NCI-H1694 (cell line): ENCODE measurements at places on chromosomes 1 and 21.

- no peak for DNase-seq
Observed at GRCh38 chr1:232335261-232335660, 294.7 kb downstream of the SIPA1L2 start.

GRCh38 chr1:119647228-119647733 lies 785 bp downstream of the ZNF697 start:
- DNase-seq: no peak

DNA sequence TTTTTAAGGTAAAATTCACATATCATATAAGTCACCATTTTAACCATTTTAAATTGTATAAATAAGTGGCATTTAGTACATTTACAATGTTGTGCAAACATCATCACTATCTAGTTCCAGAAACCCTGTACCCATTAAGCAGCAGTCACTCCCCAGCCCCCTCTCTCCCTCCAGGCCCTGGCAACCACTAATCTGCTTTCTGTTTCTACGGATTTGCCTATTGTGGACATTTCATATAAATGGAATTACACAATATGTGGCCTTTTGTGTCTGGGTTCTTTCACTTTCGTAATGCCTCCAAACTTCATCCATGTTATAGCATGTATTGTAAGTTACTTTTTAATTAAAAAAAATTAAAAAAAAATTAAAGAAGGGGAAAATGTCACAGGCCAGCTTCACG lies 58.0 kb upstream of the RAB3GAP2 start:
- DNase-seq: no peak

GRCh38 chr1:42886800-42887199 lies 40.4 kb downstream of the ZNF691 start:
- DNase-seq: no peak

GRCh38 chr21:18518054-18518481 lies 114.5 kb upstream of the TMPRSS15 start:
- DNase-seq: no peak

DNA sequence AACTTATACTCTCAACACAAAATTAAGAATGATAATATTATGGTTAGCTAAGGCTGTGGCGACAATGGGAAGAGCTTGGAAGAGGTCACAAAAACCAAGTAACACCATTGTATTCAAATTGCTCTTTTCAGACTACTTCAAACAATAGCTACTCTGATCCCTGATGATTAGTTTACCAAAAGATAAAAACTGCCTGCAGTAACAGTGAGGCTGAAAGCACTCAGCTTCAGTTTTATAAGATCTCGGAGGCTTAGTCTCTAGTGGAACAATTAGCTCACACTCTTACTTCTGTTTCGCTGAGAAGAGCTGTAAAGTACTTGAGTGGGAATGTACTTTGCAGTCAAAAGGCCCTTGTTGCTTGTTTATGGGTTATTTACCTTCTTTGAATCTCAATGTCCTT lies 278.5 kb downstream of the LRRC7 start:
- DNase-seq: no peak

- DNase-seq: peak; percentile 83
Observed at GRCh38 chr1:58784758-58785441, 1.1 kb upstream of the JUN start.

GRCh38 chr1:82059959-82060358 lies 259.2 kb downstream of the ADGRL2 start:
- DNase-seq: no peak

DNA sequence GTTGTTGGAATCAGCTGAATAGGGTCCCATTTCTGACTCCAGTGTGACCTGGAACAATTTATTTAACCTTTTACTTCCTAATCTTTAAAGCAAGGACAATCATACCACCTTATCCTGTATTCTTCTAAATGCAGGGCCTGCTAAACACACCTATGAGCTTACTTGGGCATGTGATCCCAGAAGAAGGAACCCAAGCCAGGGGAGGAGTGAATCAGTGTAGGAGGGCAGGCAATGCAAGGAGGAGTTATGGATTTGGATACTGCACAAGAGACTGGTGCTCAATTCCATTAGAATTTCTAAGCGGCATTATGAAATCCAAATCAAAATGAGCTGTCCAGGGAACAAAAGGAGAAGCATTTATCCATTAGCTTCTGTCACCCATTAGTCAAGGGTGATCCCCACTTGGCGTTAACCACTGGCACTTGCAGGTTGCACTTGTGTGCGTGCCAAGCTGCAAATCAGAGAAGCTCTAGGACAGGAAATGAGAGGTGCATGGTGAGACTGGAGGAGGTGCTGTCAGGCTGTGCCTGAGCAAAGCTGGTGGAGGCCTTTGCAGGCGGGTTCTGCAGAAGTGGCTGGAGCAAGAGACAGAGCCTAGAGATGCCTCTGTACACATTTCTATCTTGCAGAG lies 297.2 kb upstream of the PLXNA2 start:
- no peak for DNase-seq

GRCh38 chr1:228871314-228872061 lies 136.2 kb downstream of the RHOU start:
- DNase-seq: no peak

- peak; percentile 57 for DNase-seq
Observed at GRCh38 chr1:15027515-15027986, 126.0 kb upstream of the TMEM51 start.

- DNase-seq: no peak
Observed at GRCh38 chr1:33429332-33429731, 1.6 kb downstream of the PHC2 start.

DNA sequence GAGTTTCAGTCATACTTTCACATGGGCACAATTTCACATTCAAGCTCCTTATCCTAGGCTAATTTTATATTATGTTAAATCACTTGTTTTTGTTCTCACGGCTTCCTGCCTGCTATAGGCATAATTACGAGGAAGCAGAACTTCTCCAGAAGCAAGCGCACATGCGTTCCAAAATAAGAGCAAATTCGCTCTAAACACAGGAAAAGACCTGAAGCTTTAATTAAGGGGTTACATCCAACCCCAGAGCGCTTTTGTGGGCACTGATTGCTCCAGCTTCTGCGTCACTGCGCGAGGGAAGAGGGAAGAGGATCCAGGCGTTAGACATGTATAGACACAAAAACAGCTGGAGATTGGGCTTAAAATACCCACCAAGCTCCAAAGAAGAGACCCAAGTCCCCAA lies at the start of gene CORT:
Gene CORT (plus strand): TSS at position 281 of the 400 bp plus-strand sequence. CDS start 193 bp downstream, outside the sequence.
- DNase-seq: no peak

DNA sequence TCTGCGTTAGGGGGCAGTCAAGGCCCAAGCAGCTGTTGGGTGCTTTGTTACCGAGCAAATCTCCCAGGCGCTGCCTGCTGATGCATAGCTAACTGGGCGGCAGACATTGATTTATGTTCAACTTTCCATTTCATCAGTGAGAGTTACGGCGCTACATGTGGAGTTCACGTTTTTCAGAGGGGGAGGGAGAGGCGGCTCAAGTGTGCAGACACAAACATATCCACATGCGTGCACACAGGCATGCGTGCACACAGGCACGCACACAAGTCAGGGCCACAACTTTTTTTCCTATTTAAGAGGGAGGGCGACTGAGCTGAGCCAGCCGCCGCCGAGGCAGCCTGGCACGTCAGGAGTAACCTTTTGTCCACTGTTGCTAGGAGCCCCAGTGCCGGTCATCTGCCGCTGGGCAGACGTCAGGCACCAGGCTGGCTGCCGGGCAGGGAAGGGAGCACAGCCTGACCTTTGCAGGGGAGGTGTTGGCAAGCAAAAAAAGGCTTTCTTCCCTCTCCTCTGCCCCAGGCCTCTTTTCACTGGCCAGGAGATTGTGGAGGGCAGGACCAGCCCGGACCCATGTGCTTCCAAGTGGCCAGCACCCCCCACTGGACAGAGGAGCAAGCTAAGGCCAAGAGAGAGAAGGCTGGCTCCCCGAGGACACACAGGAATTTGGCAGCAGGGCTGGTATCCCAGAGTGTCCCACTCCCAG lies 73.3 kb downstream of the MRPL37 start:
- peak; percentile 96 for DNase-seq

GRCh38 chr1:234823191-234824176 lies 213.5 kb upstream of the IRF2BP2 start:
- no peak for DNase-seq

- no peak for DNase-seq
Observed at GRCh38 chr1:111882559-111882958, 106.9 kb downstream of the KCND3 start.

- DNase-seq: peak; percentile 57
Observed at GRCh38 chr1:161726473-161727255, 5.3 kb downstream of the FCRLB start.

DNA sequence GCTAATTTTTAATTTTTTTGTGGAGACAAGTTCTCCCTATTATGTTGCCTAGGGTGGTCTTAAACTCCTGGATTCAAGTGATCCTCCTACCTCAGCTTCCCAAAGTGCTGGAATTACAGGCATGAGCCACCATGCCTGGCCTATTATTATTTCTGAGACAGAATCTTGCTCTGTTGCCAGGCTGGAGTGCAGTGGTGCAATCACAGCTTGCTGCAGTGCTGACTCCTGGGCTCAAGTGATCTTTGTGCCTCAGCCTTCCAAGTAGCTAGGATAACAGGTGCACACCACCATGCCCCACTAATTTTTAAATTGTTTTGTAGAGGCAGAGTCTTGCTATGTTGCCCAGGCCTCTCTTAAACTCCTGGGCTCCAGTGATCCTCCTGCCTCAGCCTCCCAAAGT lies 196.3 kb downstream of the CAMTA1 start:
- no peak for DNase-seq

DNA sequence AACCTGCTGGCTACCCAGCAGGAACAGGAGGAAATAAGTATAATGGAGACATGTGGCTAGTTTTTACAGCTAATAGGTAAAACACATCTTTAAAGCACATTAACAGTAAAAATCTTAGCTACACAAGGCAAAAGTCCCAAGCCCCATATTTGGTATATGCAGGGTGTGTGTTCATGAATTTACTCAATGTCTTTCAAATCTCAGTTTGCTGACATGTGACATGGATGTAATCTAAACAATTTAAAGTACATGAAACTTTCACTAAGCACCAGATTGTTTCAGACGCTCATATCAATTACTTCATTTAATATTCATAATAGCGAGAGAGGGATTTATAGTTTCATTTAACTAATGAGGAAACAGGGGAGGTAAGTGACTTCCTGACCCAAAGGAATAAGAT lies 3.9 kb downstream of the TACSTD2 start:
- no peak for DNase-seq

DNA sequence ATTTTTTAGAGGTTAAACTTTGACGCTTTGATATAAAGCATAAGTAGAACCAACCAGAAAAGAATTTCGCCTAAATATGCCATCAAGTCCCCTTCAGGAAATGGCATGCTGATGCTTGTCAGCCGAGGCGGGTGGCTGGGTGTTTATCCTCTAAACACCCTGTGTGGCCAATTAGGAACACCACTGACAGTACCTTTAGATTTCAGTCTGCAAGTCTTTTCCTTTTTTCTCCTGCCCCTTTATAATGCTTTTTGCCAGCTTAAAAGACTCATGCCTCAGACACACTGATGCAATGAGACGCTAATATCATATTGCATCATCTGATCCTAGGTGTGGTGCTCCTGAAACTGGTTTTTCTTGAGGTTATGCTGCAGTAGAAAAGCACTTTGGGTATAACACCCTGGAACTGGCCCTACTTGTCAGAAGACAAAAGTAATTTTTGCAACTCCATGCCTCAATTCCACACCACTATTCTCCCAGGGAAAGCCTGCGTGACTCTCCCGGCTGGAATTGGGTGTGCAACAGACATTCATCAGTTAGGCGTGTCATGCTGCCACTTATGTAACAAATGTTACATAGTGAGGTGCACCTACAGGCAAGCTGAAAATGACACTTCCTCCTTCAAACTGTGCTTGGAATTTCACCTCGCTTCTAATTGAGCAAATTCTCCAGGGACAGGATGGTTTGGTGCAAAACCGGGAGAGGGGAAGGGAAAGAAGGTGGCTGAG lies 2.0 kb upstream of the RCC2 start:
- DNase-seq: no peak

- no peak for DNase-seq
Observed at GRCh38 chr1:244369256-244370057, 82.3 kb downstream of the ADSS2 start.

GRCh38 chr1:59180735-59181134 lies 116.2 kb upstream of the FGGY start:
- no peak for DNase-seq

- DNase-seq: peak; percentile 18
Observed at GRCh38 chr1:8006037-8006963, 19.8 kb downstream of the ERRFI1 start.

DNA sequence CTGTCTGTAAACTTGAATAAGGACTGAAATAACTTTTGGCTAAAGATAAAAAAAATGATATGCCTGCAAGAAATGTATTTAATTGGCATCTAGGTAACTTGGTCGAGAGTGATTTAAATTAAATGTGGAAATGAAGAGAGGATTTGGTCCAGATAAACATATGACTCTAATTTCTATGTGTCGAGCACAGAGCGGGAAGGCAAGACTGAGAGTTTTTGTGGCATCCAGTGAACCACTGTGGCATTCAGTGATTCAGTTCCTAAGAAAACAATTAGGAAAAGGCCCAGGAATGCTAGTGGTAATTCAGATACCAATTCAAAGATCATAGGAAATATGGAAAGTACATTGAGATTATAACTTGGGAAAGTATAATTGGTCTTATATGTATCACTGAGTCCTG lies 39.6 kb downstream of the PDE4B start:
- no peak for DNase-seq

DNA sequence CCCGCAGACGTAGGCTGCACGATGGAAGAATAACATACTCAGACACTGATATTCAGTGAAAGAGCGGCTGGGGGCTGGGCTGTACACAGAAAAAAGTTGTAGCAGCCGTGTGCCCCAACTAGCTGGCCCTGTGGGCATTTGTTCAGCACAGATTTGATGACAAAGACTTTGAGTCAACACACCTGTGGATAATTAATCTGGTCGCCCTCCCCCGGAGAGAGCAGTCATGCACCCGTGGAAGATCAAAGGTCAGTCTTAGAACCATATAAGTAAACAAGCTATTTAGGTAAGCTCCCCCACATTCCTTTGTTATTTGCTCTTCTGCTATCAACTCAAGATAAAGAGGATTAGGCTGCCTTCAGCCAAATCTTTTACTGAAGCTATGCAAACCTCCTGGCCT lies 148.4 kb upstream of the HMCN1 start:
- DNase-seq: no peak

DNA sequence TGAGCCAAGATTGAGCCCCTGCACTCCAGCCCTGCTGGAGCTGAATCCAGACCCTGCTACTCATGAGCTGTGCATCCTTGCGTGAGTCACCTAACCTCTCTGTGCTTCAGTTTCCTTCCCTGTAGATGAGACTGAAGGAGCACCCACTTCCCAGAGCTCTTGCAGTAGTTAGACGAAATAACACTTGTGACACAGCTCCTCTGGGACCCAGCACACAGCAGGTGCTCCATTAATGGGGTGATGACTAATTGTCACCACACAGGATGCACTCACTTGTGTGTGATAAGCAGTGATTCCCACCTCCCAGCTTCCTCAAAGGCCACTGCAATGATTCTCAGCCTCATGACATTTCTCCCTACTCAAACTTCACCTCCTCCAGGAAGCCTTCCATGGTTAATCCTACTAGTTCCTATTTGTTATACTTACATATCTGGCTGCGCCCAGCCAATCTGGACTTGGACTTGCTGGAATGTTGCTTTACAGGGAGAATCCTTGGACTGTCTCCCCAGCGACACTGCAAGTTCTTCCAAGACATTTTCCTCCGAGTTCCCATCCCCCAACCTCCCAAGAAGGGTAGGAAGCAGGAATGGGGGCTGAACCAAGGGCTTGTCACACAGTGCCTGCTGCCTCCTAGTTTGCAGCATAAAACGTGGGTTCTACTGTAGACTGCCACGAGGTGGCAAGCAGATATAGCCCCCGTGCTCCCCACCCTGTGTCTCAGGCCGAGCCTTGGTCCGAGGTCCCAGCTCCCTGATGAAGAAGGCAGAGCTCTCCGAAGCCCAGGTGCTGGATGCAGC lies 17.2 kb downstream of the DRAXIN start:
- DNase-seq: no peak

GRCh38 chr1:48341221-48341620 lies 118.7 kb downstream of the SLC5A9 start:
- no peak for DNase-seq
